ENCODE measurements at places on chromosomes 16 and 17.
A peak's percentile ranks its signal among the peaks of the same experiment; 100 is the strongest.

DNA sequence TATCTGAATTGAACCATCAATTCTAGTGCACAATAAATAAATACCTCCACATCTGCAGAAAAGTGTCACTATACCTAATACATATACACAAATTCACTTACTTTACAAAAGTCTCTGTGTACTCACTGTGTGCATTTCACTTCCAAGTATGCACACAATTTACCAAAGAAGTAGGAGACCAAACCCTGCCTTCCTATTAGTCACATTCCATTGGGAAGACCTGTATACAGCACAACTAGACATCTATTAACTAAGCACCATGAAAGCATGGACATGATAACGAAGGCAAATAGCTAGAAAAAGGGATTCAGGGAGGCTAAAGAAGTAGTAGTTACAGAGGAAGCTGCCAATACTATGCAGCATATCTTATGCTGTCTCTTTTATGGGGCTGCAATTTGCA lies 139.5 kb downstream of the SNX11 start:
- DNase-seq, result no peak

DNA sequence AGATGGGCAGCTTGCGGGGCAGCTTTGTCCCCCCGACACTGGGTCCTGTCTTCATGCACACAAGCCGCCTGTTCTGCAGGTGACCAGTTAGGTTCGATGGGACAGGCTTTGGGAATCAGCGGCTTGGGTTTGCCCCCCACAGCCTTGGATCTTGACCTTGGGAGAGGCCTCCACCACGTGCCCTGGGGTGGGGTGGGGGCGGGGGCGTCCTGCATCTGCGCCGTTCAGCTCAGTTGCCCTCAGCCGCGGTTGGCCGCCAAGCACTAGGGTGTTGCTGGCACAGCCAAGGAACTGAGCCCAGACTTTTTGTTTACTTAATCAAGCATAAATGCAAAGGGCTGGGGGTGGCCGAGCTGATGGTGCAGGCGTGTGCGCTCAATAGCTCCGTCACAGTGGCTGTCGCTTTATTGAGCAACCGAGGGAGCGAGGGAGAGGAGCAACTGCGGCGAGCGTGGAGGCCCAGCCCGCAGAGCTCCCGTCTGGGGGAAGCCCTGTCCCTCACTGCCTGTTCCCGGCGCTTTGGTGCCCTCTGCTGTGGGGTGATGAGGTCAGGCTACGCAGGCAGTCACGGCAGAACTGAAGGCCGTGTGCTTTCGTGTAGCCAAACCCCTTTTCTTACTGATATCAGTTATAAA lies 33.9 kb downstream of the JPH3 start:
- DNase-seq, result peak; percentile 56

DNA sequence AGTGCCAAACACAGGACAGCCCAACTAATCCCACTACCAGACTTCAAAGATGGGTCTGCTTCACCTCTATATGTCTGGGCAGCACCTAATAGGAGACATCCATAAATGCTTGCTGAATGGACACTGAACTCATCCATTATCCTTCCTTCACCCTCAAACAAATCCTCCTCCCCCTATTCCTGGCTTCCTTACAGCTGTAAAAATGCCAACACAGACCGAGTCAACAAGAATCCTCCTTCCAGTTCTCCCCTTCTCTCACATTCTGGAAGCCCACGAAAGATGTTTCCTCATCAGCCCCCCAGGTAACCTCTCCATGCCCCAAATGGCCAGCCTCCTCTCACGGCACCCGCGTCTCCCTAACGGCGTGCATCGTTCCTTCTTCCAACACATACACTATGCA lies 12.3 kb downstream of the PELP1 start:
- DNase-seq, result no peak

- DNase-seq, result no peak
These were observed 140.7 kb downstream of the IRX3 start for GRCh38 chr16:54145881-54146280.

DNA sequence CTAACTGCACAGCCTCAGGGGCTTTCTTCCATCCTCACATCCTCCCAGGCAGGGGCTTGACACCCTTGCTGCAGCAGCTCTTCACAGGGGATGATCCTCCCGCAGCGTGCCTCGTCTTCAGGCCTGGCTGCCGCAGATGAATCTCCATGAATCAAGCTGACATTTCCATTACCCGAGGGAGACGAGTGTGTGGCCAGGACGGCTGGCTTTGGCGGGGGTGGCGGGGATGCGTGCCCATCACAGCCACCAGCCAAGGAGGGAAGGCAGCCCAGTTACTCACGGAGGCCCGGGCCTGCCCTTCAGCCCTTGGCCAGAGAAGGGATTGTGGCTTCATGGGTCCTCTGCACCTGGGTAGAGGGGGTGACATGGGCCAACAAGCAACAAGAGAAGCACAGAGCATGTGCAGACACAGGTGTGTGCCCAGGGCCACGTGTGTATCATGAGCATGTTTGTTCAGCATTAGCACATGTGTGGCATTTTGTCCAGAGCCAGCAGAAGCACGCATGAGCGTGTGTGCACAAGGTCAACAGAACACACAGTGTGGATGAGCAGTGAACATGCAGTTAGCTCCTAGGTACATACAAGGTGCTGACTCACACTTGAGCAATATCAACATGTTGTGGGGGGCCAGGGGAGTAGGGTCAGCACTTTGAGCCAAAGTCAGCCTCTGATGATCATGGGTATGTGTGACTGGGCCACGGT lies 236.4 kb downstream of the KATNIP start:
- no peak for DNase-seq

- DNase-seq, result no peak
These were observed 19.8 kb downstream of the NPTX1 start for GRCh38 chr17:80456465-80457235.

GRCh38 chr16:81608523-81609209 lies 164.1 kb downstream of the CMIP start:
- DNase-seq, result no peak

GRCh38 chr16:80606221-80606766 lies 65.5 kb downstream of the DYNLRB2 start:
- DNase-seq, result no peak

DNA sequence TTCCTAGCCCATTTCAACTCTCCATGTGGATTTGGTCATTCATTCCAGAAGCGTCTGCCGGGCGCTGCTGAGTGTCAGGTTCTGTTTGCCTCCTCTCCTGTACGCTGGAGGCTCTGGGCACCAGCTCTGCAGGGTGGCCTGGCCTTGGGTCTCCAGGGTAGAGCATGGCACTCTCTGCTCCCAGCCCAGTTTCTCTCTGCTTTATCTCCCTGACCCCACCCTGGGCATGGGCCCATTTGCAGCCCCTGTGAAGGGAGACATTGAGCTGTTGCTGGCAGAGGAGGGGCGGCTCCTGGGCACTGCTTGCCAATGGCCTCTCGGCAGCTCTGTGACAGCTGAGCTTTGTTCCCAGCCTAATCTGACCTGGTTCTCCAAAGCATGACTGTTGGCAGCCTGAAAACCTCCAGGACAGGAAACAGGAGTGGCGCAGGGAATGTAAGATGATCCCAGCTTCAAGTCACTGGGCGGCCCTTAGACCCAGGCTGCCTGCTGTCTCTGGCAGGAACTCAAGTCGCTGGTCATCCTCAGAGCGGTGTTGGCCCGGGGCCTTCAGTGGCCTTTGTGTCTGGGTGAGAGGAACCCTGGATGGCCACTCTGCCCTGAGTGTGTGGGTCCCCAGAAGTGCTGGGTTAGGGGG lies 146.8 kb downstream of the SEC14L1 start:
- peak; percentile 51 for DNase-seq

GRCh38 chr17:75983501-75984181 lies 4.6 kb downstream of the TEN1 start:
- DNase-seq, result no peak

GRCh38 chr17:41131979-41132378 lies 8.0 kb upstream of the KRTAP4-12 start:
- DNase-seq, result no peak

DNA sequence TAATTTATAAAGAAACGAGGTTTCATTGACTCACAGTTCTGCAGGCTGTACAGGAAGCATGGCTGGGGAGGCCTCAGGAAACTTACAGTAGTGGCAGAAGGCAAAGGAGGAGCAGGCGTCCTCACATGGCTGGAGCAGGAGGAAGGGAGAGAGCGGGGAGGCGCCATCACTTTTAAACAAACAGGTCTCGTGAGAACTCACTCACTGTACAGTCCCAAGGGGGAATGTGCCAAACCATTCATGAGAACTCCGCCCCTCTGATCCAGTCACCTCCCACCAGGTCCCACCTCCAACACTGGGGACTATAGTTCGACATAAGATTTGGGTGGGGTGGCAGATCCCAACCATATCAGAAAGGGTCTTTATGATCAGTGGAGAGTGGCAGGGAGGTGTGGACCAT lies 392.4 kb upstream of the TNRC6C start:
- DNase-seq, result no peak

GRCh38 chr16:12119562-12119961 lies 143.0 kb downstream of the SNX29 start:
- DNase-seq, result no peak

- DNase-seq, result no peak
These were observed 1.5 kb downstream of the TEX2 start for GRCh38 chr17:64261417-64262145.

- no peak for DNase-seq
These were observed 9.2 kb upstream of the DPEP3 start for GRCh38 chr16:67989322-67990017.

GRCh38 chr17:63232565-63233310 lies 213.4 kb downstream of the CYB561 start:
- no peak for DNase-seq

DNA sequence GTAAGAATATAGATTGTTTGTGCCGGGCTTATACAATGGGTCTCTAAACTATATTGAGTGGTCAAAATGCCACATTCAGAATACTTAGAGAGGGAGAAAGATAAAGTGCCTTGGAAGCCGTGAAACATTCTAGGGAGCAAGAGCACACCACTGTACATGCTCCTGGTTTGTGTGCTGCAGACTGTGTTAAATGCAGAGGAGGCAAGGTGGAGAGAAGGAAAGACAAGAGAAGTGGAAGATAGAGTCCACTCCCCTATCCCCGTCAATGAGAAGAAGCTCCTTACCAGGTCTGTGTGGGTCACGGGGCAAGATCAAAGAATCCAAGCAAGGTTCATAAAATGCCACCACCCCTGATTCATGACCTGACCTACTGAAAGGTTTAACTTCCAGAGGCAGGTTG lies 267.1 kb upstream of the TBX2 start:
- no peak for DNase-seq

GRCh38 chr16:4109250-4109736 lies 6.9 kb downstream of the ADCY9 start:
- DNase-seq, result no peak

- no peak for DNase-seq
These were observed 79.1 kb downstream of the KSR1 start for GRCh38 chr17:27535178-27535928.

- DNase-seq, result no peak
These were observed 50.0 kb downstream of the SF3B3 start for GRCh38 chr16:70573451-70574121.

- no peak for DNase-seq
These were observed 433.7 kb downstream of the KIF2B start for GRCh38 chr17:54256401-54256929.

DNA sequence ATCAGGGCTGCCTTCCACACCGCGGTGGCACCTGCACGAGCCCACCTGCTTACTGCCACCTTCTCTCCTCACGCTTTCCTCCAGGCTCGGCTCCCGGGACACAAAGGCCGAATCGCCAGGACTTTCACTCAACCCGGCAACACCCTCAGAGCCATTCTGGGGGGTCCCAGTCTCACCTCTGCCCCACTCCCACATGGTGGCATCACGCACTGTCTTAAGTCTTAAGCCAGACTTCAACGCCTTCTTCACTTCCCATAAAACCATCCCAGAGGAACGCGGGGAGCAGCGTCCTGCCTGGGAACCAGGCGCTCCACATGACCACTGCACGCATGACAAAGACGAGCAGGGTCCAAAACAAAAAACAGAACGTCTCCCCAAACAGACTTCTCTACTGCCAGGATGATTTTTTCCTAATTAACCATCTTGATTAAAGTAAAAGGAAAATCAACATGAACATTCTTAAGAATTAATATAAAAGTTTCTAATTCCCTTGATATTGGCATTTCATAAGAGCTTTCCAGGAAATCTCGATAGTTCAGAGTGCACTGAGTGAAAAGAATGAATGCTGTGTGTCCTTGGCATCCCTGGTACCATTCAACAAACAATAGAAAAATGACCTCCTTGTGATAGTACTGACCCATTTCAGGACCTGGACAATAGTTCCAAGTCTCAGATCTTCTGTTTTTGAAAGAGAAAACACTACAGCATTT lies 2.6 kb downstream of the CANT1 start:
- DNase-seq, result no peak

- DNase-seq, result no peak
These were observed 53.4 kb downstream of the NUP93 start for GRCh38 chr16:56783344-56783743.

- DNase-seq, result no peak
These were observed 1.8 kb downstream of the TMIGD1 start for GRCh38 chr17:30332057-30332542.

DNA sequence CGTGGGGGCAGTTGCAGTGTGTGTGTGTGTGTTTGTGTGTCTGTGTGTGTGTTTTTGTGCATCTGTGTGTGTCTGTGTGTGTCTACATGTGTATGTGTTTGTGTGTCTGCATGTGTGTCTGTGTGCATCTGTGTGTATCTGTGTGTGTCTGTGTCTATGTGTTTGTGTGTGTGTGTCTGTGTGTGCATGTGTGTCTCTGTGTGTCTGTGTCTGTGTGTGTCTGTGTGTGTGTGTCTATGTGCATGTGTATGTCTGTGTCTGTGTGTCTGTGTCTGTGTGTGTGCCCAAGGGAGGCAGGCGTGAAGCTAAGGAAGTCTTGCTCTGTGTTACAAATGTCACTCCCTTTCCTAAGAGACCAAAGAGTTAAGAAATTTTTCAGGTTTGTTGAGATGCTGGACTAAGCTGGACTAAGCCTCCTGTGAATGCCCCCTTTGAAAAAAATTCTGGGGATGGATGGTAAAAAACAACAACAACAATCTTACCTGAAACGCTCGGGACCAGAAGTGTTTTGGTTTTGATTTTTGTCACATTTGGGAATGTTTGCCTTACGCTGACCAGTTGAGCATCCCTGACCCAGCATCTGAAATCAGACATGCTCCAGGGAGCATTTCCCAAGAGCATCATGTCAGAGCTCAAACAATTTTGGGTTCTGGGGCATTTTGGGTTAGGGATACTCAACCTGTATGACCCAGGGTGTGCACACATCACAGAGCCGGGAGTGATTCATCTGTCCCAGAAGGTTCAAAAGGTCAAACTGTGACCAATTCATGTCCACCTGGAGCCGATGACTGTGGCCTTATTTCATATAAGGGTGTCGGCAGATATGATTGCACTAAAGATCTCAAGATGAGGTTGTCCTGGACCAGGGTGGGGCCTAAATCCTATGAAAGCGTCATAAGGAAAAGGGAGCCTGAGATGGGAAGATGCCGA lies 48.6 kb upstream of the ZNF469 start:
- no peak for DNase-seq

DNA sequence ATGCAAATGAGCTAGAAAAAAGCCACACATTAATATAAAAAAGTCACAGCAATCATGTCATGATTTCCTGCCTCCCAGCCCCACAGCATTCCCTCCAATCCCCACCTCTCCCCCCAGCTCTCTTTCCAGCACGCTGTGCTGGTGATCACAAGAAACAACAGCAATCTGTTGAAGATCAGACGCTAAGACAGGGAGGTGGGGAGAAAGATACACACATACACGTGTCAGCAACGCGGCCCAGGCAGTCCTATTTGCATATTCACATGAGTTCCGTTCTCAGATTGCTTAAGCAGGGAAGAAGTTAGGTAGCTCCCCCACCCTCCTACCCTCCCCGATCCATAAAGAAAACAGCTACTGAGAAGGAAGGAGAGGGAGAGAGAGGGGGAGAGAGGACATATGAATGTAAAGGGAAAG lies 405.5 kb upstream of the PSMD7 start:
- peak; percentile 0 for DNase-seq

- no peak for DNase-seq
These were observed 51.1 kb downstream of the ZNF778 start for GRCh38 chr16:89268585-89268984.

GRCh38 chr17:77516902-77517301 lies 376.1 kb downstream of the SEC14L1 start:
- DNase-seq, result no peak
